Stimulated activated CD8-positive, alpha-beta memory T cell treated with anti-CD3 and anti-CD28 coated beads, Interleukin-7, amount 100 ng/mL, for 1 hour (primary cell): ENCODE measurements at places on chromosomes 12 and 14.

DNA sequence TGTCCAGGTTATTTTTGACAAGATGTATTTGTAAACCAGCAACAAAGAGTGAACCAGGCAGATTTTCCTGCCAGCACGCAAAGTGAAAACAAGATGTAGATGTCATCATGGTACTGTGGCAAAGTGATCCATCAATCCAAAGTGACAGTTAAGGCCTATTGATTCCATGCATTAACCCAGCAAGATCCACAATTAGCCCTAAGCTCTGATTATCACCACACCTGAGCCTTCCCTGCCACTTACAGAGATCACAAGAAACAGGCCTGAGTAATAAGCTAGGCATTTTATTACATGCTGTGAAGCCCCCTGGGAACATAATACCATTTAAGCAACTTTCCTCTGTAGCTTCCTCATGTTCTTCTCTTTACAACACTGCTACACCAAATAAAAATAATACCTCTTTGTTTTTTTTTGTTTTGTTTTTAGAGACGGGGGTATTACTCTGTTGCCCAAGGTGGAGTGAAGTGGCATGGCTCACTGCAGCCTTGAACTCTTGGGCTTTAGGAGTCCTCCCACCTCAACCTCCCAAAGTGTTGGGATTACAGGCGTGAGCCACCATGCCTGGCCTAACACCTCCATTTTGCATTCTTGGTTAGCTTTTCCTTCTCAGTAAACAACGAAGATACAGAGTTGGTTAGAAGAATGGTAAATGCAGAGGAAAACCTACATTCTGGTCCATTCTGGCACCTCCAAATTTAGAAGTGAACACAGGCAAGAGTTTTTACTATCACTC, 85.5 kb downstream of the STON2 start:
- DNase-seq, result no peak

- no peak for DNase-seq
These were observed 19.3 kb downstream of the MBIP start for GRCh38 chr14:36301159-36301558.

DNA sequence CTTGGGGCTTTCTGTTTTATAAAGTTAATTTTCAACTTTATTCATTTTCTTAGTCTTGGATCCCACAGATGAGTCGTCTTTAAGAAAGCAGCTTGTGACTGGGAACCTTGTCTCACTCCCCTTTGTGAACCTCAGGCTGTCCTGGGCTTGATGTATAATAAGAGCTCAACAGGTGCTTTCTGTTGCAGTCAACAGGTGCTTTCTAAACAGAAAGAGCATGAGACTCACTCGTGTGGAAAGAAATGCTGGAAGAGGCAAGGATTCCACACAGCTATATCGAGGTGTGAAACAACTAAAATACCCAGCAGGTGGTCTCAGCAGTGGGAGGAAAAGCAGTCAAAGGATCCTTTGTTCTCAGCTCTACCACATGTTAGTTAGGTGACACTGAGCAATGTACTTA, 398.9 kb downstream of the EGLN3 start:
- no peak for DNase-seq

DNA sequence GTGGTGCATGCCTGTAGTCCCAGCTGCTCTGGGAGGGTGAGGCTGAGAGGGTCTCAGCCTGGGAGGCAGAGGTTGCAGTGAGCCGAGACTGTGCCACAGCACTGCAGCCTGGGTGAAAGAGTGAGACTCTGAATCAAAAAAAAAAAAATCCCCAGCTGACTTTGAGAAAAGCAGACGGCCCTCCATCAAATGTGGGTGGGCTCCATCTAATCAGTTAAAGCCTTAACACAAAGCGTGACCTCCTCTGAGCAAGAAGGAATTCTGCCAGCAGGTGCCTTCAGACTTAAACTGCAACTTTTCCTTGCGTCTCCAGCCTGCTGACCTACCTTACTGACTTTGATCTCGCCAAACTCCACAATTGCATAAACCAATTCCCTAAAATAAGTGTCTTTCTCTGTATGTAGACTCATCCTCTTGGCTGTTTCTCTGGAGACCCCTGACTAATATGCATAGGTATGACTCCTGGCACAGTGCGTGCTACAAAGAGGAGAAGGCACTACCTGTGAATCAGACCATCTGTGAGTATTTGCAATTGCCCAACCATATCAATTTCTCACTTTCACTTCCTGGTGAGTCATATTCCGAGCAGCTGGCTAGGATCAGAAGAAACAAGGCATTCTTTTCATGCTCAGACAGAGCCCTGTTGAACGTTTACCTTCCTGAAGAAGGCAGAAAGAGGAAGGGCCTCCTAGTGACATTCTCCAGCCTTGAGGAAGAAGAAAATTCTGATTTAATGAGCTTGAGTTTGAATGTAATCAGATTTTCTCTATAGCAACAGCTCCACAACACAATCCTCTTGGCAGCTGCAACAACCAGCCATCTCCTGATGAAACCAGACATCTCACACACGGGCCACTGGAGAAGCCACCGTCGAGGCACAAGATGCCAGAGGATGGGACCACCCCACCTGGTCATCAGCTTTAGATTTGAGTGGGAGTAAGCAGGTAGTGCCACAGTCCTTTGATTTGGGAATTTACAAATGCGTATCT, 54.3 kb downstream of the CLMN start:
- DNase-seq, result no peak

DNA sequence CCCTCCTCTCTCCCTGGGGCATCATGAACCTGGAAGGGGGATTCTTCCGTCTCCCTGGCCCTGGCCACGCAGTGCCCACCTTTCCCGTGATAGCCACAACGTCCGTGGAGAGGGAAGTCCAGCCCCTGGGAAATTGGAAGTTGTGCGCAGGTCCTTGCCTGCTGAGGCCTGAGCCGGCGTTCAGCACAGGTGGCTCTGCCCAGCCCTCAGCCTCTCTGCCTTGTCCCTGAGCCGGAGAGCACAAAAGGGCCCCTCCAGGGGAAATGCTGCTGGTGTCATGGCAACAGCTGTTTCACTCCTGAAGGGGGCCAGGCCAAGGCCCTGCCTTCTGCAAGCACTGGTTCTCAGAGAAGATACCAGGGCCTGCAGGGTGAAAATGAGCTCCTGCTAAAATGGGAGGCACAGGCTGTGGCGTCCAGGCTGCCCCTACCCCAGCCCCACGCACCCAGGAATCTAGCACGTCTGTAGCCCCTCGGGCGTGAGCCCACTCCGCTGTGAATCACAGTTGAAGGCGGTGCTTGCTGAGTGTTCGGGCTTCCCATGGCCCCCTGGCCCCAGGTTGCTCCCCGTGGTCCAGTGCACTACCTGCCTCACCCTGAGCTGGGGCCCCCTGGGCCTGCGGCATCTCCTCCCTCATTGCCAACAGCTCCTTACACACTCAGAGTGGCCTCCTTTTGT, 149.4 kb downstream of the ADGRD1 start:
- no peak for DNase-seq

GRCh38 chr14:101729382-101729781, 32.1 kb upstream of the PPP2R5C start:
- DNase-seq, result no peak

GRCh38 chr14:30240018-30240417, 312.4 kb upstream of the PRKD1 start:
- no peak for DNase-seq

DNA sequence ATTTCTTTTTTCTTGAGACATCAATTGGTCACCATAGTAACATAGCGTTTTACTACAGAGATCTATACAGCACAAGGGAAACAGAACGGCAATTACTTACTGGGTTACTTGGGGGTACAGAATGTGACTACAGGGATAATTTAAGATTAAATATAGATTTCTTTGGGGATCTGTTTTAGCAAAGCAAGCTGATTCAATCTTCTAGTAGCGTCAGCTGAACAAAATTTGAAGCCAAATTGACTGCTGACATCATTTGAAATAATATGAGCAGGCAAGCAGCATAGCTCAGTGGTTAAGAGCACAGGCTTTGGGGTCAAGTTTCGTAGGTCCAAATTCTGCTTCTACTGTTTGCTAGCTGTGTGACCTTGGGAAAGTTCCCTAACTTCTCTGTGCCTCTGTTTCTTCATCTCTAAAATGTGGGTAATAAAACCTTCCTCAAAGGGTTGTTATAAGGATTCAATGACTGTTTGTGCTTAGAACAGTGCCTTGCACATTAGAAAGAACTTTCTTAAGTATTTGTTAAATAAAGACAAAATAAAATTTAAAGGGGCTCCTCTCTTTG, 12.8 kb downstream of the GPR19 start:
- no peak for DNase-seq

DNA sequence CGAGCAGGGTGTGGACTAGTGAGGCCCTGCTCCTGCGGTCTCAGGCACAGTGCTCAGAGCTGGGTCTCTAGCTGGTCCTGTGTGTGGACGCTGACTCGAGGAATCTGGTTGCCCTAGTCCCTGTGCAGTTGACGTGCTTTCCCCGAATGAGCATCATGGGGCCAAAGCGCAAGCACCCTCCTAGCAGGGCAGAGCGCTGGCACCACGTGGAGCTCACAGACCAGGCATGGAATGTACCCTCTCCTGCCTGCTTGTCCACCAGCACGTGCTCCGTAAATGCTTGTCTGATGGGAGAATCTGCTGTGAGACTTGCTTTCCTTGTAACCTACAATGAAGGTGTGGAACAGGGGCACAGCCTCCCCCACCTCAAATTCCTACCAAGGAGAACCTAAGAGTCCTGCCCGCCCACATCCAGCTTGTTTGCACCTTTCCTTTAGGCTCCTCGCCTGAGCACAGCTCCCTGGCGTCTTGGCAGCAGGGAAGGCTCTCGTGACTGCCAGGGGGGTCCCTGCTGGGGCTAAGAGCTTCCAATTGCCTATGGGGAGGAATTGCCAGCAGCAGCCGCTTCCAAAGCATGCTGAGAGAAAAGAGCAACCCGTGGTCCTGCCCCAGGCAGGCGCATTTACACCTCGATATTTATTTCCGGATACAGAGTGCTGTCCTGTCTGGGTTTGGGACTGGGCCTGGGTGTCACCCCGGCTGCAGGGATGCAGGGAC, 125.0 kb downstream of the PIWIL1 start:
- no peak for DNase-seq

DNA sequence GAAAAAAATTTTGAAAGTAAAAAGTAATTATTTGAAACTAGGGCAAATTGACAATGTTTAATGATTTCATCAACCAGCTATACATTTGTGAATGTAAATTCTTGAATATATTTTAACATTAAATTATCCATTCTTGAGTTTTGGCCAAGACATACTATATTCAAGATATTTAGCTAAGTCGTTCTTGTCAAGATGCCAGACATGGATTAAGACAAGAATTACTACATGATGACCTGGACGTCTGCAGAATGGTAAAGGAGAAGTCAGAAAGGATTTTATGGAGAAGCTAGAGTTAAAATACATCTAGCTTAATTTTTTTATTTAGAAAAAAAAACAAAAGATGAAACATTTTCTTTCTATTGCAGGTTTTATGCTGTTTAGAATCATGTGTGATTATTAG, 255.8 kb downstream of the TMTC2 start:
- DNase-seq, result no peak

DNA sequence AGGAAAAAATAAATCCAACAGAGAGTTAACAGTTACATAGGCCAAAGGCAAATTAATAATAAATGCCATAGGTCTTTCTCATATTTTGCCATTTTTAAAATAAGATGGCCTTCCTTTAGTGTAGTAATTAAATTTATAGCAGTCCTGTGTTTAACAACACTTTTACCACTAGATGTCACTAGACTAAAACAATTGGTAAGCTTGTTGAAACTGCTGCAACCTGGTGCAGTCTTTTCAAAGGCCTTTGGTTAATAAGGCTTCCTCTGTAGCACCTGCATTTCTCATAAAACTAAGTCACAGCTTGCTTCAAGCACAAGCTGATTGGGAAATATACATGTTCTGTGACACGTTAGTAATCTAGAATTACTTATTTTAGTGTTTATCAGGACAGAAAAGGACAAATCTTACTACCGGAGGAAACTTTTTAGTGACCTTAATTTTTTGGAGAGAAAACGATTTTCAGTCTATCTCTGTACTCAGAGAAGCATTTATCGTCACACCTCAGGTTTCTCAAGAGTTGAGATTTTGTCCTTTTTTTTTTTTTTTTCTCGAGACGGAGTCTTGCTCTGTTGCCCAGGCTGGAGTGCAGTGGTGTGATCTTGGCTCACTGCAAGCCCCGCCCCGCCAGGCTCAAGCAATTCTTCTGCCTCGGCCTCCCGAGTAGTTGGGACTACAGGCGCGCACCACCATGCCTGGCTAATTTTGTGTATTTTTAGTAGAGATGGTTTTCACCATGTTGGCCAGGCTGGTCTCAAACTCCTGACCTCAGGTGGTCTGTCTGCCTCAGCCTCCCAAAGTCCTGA, 20.0 kb downstream of the BORCS5 start:
- DNase-seq, result no peak

DNA sequence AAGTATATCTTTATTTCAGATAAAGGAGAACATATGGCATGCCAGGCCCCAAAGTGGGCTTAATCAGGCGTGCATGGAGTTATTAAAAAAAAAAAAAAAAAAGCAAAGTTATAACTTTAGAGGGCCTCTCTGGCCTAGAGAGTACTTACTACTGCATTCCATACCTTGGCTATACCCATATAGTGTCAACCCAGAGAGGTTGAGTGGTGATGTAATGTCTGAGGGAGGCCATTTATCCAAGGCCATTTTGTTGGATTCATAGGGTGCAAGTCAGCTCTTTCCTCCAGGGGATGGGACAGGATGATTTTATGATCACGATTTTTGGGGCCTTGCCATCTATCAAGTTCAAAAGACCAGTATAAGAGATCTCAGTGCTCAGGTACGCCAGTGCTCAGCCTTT, 66.4 kb downstream of the DCAF5 start:
- no peak for DNase-seq

DNA sequence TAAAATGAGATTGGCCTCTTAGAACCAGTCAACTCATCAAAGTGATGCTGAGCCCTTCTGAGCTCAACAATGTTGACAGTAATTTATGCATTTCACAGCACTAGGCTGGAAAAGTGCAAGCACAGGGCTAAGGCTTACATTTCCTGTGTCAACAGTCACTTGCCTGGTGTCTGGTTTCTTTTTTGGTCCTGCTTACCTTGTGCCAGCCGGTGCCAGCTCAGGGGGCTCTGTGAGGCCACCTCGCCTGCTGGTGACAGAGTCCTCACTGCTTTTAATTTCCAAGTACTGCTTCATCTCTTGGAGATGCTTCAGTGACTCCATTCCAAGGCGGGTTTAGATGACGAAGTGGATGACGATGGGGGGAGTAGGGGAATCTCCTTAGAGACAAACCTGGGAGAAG, 53.1 kb upstream of the KCNA1 start:
- DNase-seq, result no peak

DNA sequence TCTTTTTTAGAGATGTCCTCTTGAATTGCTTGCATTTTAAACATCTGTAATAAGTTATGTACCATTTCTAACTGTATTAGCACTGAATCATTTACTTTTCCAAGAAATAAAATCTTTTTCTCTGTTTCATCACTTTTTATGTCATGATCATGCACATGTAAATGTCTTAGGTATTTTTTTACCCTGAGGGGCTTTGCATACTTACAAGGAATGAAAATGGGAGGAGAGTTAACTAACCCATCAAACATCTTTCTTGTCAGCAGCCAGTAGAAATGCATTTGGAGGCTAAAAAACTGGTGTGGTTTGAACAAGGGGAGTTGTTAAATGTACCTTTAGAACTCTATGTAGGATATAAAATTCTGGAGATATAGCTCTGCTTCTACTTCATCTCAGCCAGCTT, 1080.3 kb downstream of the GALC start:
- DNase-seq, result no peak
